ENCODE measurements at places on chromosomes 2 and 18.

DNA sequence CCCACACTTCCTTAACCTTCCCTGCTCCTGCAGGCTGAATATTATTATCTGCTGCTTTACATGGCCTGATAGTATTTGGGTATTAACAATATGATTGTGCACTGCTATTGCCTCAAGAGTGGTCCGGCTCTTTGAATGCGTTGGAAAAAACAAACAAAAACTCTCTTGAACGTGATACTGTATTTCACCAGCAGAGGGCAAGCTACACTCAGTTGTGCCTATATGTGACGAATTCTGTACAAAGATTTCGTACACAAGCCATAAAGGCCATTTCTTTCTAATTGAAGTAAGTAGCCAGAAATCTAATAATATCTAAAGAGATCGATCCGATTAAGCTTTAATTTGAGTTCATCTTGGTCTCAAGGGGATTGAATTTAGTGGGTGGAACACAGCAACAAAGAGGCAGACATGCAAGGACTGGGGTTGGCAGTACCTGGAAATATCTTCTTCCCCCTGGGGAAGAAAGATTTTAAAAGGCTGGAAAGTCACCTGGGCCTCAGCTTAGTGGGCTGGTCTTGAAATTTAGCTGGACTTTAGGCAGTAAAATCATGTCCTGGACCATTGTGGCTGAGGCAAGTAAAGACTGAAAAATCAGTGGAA lies 49.3 kb upstream of the RAB6D start:
- peak; percentile 5 for DNase-seq

- no peak for DNase-seq
These were observed 16.4 kb upstream of the NFATC1 start for GRCh38 chr18:79379251-79379905.

DNA sequence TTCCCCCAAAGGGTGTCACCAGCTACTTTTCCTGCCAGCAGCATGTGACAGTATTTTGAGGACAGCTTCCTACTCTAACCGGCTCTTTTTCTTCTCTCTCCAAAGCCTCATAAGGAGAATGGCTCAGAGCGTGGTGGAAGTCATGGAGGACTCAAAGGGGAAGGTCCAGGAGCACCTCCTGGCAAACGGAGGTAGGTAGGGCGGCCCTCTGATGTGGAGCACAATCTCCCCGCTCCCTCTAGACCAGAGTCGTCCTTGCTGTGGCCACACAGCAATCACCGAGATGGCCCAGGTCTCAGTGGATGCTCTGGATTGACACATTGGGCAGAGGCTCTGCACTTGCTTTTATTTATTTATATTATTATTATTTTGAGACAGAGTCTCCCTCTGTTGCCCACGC lies 32.4 kb downstream of the ATP6V1C2 start:
- DNase-seq = no peak

DNA sequence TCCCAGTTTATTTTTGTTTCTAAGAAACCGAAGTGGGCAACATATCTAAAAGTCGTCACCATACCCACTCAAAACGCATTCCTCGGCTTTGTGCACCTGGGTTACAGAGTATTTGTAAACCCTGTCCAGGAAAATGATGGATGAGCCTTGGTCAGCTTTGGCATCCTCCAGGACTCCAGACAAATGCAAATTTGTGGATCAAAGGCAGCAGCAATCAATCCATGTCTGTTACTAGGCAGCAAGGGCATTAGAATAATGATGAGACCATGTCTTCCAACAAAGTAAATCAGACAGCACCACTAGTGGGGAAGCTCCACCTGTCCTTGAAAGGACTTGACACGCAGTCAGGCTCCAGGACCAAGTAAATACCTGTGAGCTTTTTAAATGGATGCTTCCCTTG lies 672.6 kb upstream of the GYPC start:
- DNase-seq = no peak

DNA sequence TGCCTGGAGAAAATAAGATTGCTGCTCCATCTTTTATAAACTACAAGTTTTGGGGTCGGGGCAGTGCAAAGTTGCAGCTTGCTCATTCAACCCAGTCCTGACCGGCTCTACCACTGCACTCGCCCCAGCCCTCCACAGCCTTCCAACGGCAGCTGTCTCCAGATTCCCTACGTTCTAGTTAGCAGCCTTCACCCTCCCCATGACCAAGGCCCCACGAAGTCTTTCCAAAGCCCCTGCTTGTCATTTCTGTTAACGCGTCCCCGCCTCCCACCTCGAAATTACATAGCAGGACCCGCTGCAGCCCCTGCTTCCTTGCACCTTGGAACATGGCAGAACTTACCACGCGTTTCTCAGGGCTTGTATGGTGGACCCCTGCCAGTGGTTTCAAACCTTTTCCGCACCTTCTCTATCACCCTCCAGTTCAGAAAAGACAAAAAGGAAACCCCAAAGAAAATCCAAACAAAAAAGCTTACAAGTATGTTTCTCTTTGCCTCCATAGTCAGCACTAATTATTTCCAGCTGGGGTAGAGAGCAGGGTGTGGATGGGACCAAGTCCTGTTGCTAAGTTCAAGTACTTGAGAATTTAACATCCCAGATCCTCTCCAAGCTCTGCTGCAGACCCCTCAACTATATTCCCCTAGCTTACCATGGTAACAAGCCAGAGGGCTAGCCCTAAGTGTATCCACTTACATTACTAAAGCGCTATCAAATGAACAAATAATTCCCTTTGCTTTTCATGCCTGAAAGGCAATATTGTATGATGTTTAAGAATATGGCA lies 161.5 kb downstream of the TGIF1 start:
- no peak for DNase-seq

GRCh38 chr2:196677404-196677803 lies 37.9 kb downstream of the CCDC150 start:
- DNase-seq = peak; percentile 30

DNA sequence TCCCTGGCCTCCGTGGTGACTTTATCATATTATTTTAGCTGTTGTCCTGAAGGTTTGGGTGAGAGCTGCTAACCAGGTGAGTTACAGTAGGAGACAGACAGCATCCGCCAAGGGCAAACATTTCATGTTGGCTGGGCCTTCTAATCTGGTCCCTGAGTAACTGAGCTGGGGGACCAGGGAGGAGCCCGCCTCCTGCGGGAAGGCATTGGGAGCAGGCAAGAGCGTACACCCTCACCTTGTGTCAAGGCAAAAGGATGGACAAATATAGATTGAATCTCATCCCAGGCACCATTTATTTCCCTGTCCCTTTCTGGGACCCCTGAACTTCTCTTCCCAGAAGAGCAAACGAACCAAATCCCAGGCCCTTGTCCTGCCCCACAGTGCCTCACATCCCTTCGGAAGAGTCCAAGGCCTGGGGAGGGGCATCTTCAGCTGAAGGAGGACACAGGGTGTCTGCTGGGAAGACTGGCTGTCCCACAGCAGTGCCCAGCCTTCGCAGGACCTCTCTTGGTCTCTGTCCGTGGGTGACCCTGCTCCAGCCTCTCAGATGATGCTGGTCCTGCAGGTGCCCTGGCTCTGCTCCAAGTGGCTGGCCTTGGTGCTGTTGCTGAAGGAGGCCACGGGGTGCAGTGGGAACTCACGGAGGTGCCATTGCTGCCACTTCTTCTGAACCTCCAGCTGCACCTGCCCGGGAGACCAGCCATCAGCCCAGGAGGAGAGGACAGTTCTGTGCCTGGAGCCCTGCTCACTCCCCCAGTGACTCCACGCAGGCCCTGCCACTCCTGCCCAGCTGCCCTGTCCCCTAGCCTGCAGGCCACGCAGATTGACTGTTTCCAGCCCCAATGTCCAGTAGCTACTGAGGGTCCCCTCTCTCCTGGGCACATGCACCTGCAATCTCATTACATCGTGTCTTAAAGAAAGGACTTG lies 8.2 kb downstream of the TMEM37 start:
- no peak for DNase-seq

DNA sequence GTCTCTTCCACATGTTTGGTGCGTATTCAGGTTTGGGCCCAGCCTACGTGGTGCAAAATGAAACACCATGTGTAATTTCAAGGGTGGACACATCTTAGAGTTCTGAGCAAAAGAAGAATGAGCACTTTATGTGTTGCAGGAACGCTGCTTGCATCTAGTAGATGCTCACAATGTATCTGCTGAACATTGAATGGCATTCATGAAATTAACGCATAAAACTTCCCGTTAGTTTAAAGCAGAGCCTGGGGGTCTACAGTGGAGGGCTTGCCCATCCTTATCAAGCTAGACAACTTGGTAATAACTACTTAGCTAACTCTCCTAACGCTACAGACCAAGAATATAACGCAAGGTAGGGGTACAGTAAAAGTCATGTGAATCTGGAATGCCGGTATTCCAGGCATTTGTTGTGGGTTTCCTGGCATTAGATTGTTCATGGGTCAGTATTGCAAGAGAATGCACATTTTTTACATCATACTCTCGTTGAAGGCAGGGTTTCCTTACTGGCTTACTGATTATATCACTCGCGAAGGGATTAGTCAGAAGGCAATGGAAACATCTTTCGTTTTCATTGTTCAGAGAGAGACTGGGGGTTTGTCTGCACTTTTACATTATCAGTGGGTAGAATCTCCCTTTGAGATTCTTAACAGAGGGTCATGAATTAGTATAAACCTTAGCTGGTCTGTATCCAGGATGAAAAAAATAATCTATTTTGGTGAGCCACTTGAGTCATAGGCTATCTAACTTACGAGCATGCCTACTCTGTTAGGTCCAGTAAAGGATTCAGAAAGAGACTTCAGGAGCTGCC lies 229.5 kb upstream of the EPAS1 start:
- no peak for DNase-seq

- no peak for DNase-seq
These were observed 24.7 kb downstream of the COPS7B start for GRCh38 chr2:231810905-231811304.

DNA sequence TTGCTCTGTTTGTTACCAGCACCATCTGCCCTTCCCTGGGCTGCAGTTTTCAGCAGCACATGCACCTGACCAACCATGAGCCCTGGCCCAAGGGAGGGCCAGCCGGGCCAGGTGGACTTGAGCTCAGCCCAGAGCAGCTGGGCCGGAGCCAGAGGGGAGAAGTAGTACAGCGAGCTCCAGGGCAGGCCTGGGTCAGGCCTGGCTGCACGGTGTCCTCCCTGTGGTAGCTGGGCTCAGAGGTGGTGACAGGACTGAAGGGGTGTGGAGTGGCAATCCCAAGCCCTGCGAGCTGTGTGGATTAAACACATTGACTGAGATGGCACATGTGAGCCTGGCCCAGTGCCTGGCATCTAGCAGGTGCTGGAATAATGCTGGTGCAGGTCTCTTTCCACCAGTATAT lies 222.2 kb downstream of the GLI2 start:
- DNase-seq = no peak

DNA sequence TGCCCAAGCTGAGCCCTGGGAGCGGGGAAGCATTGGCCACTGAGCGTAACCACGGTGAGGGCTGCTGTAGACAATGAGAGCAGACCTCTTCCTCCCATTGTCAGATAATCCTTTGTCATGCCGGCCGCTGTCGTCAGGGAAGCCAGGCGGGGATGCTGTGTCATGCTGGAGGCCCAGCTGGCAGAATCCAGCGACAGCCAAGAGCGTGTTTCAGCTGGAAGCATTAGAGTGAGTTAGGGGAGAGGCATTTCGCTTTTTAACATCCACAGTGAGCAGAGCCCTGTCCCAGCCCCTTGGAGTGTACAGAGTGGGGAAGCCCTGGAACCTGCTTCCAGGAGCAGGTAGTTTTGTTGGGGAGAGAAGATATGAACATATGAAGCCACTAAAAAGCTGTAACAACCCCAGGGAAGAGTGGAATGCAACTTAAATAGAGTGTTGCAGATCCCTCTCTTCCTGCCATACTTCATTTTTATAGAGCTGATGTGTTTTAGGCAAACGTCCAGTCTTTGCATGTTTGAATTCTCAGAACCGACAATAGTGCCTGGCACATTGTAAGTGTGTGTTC lies 7.0 kb downstream of the CTIF start:
- DNase-seq = no peak

- DNase-seq = no peak
These were observed 33.4 kb downstream of the ARHGAP25 start for GRCh38 chr2:68767996-68768395.

GRCh38 chr2:109218087-109218791 lies 89.2 kb downstream of the SH3RF3 start:
- DNase-seq = no peak

DNA sequence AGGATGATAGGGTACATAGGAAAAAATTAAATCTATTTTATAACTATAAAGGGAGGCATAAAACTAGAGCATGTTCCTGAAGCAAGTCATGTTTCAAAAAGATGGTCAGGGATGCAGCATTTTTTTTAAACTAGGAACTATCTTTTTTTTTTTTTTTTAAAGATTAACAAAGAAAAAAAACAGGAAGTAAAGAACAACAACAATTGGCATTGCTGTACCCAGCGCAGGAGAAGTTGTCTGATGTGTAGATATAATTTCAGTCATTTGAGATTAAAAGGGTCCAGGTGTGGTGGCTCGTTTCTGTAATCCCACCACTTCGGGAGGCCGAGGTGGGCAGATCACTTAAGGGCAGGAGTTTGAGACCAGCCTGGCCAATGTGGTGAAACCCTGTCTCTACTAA lies 41.5 kb downstream of the PMAIP1 start:
- no peak for DNase-seq

GRCh38 chr2:157443090-157443489 lies 799 bp downstream of the CYTIP start:
- DNase-seq = no peak

DNA sequence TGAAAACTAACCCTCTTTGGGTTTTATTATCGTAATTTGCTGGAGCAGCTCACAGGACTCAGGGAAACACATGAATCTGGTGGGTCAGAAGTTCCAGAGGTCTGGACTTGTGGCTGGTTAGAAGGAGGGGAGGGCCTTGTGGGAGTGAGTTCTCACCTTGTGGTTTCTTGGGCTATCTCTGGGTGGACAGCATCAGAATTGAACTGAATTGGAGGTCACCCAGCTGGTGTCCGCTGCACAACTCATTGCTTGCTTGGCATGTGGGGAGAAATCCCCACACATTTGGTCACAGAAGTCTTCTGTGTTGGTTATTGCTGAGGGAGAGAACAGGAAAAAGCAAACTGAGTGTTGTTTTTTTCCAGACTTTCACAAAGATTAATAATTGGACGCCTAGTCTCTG lies 27.5 kb downstream of the ZNF892 start:
- DNase-seq = no peak

- DNase-seq = no peak
These were observed 141.5 kb downstream of the SPHKAP start for GRCh38 chr2:228039752-228040534.

DNA sequence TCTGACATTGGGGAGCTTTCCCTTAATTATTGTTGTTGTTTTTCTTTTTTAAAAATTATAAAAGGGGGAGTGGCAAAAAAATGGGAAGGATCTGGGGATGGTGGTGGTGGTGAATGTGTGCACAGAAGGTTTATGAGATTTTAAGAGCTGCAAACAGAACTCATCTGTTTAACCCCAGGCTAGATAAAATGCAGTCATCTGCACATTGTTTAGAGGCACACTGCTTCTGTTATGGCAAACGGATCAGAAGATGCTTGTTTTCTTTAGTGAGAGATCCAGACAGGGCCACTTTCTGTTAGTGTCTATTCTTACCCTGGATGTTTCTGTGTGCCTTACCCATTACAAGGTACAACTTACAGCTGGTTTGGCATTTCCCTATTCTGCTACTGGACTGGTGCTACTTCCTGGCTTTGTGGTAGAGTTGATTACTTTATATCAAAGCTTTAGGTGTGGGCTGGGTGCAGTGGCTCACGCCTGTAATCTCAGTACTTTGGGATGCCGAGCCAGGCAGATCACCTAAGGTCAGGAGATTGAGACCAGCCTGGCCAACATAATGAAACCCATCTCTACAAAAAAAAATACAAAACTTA lies 68.2 kb upstream of the NRP2 start:
- no peak for DNase-seq

GRCh38 chr2:110852541-110853263 lies 120.3 kb downstream of the ACOXL start:
- no peak for DNase-seq

- DNase-seq = no peak
These were observed 41.9 kb downstream of the MAIP1 start for GRCh38 chr2:199997296-199997695.
